ENCODE measurements at places on chromosomes 13 and 19. TPM values are rescaled to one million over a fixed set of nuclear protein-coding genes. Genes with fewer than 3 reads are reported as not detected.

The PLIN5 gene
- 8.1 TPM for total RNA-seq

The CD209 gene
- not detected for total RNA-seq

The ZNF765 gene
- 6.7 TPM for total RNA-seq

The ZNF793 gene
- not detected for total RNA-seq

The TNFRSF19 gene
- 1.1 TPM for total RNA-seq

The ZNF681 gene
- total RNA-seq = not detected

The IZUMO1 gene
- total RNA-seq = 1.7 TPM

The LRRC63 gene
- total RNA-seq = not detected

The CEACAM19 gene
- total RNA-seq = 4.0 TPM

The KLK4 gene
- 0.84 TPM for total RNA-seq

The NDUFB7 gene
- total RNA-seq = 167 TPM

The ZNF665 gene
- 0.44 TPM for total RNA-seq

The CDC42EP5 gene
- total RNA-seq = 0.64 TPM

The CGB2 gene
- 5.0 TPM for total RNA-seq

The TNFSF13B gene
- total RNA-seq = 1.3 TPM

The SIGLEC10 gene
- not detected for total RNA-seq

The ITGBL1 gene
- total RNA-seq = 0.66 TPM

The FPR1 gene
- not detected for total RNA-seq

The ATP8A2 gene
- not detected for total RNA-seq

The MTIF3 gene
- total RNA-seq = 27.8 TPM

The MAST1 gene
- total RNA-seq = 28.9 TPM

The MISP gene
- total RNA-seq = 38.2 TPM

The ZNF91 gene
- 12.3 TPM for total RNA-seq

The TSKS gene
- 0.76 TPM for total RNA-seq

The CEACAM21 gene
- total RNA-seq = 0.25 TPM

The SIGLEC9 gene
- not detected for total RNA-seq

The CHMP2A gene
- 125 TPM for total RNA-seq

The UBXN6 gene
- 76.5 TPM for total RNA-seq

The PRODH2 gene
- total RNA-seq = 0.44 TPM

The MEIS3 gene
- total RNA-seq = 35.8 TPM

The CGB1 gene
- 0.76 TPM for total RNA-seq

The ZNF724 gene
- 7.1 TPM for total RNA-seq

The OR10H1 gene
- 0.17 TPM for total RNA-seq

The C19orf67 gene
- not detected for total RNA-seq

The HIF3A gene
- 0.98 TPM for total RNA-seq

The PLK5 gene
- total RNA-seq = not detected

The AP1M2 gene
- 111 TPM for total RNA-seq
